ENCODE measurements at places on chromosomes 2 and 18.

DNA sequence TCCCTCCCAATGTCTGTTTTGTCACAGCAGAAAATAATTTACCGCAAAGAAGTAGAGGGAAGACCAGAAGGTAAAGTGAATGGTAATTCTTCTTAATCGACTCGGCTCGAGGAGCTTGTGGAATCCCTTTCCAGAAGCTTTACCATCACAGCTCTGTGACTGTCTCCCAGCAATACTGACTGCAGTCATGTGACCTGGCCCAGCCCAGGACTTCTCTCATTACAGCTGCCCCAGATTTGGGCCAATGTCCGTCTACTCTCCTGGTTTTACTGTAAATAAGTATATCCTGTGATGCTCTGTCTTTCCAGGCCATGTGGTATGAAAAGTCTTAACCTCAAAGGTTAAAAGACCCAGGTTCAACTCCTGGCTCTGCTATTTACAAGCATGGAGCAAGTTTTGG is 18.9 kb upstream of the ELOA2 start:
- DNase-seq = no peak

DNA sequence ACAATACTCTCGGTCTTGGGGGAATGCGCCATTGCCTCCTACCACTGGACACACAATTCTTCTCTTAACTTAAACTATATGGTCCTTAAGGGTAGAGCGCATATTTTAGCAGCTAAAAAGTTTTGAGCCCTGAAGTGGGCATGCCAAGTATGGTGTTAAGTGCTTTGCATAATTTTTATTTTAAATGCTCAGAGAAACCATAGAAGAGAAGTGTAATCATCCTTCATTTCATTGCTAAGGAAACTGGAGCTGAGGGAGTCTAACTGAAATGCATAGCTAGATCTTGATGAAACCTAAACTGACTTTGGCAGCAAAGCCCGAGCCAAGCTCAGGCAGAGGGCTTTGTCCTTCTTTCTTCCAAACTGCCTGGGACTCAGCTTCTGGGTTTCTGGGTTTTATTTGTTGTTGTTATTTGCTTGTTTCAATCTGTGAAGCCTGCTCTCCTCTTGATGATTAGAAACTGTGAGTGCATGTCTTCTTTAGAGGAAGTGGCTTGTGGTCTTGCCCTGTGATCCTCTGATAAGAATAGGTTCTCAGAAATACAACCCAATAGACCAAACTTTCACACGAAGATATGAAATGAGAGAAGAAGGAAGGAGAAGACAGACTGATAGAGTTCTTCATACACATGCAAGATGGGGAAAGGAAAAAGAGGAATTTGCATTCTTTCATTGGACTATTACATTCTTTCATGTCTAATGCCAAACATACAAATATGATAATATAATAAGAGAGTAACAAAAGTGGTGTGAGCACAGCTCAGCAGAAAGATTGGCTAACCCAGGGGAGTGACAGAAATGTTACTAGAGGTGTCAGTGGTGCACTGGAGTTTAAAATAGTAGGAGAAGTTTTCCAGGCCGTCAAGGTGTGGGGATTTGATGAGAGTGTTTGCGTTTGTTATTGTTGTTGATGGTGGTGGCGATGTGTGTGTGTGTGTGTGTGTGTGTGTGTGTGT is 7.5 kb upstream of the RNF144A start:
- DNase-seq = no peak

DNA sequence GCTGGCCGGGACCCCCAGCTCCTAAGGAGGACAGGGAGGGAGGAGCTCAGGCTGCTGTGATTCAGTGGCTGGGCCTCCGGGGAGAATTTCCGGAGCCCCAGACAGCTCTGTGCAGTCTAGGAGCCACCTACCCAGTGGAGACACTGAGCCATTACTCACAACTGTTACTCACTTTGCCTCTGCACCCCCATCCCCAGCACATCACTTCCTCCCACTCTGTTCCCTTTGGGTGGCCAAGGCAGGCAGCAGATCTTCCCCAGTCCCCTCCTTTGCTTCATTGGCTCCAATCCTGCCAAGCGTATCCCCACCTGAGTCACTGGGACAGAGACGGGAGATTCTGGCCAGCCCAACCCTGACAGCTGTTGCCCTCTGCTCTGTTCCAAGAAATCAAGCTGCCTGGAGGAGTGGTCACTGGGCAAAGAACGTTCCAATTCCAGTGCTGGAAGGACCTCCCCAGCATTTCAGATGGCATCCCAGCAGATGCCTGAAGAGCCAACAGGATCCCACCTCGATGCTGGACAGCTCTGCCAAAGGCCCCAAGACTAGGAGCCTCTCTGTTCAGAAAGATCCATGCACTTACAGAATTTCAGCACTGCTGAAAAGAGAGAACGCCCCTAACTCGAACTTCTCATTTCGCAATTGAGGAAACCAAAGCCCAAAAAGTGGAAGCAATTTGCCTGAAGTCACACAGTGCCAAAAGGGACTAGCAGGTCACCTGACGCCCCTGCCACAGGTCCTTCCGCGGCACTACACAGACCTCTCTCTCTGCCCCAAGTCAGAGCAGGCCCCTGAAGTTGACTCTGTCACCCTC is 68.3 kb downstream of the TNS1 start:
- no peak for DNase-seq

- no peak for DNase-seq
Observed at GRCh38 chr2:230178546-230179485, 41.0 kb downstream of the SP110 start.

GRCh38 chr2:60529785-60530627 is 23.4 kb downstream of the BCL11A start:
- DNase-seq = no peak

DNA sequence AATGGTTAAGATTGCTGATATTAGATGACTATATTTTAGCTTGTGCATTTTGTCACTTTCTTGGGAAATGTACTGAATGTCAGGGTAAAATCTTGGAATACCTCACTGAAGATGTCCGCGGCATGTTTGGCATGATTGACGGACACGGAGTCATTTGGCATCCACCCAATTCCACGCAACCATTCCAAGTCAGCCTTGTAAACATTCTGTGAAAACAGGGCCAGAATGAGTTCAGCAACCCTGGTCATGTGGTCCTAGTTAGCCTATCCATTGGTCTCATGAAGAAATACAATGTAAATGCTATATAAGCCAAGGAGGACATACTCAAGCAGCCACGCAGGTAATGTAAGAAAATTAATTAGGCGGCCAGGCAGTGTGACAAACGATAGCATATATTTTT is 159.5 kb downstream of the RIF1 start:
- no peak for DNase-seq

DNA sequence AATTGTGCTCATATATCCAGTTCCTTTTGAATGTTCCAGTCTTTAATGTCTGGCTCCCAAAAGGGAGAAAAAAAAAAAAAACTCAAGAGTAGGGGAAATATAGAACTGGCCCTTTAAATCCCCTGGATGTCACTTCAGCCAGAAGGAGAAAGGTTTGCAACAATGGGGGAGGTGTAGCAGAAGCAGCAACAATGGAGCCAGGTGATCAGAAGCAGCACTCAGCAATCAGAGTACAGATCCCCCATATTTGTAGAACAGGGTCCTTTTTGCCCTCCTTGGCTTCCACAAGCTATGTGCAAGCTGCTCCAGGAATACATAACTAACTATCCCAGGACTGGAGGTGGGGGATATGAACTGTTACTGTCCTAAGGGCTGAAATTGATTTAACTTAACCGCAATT is 25.8 kb upstream of the ZNF397 start:
- DNase-seq = no peak

DNA sequence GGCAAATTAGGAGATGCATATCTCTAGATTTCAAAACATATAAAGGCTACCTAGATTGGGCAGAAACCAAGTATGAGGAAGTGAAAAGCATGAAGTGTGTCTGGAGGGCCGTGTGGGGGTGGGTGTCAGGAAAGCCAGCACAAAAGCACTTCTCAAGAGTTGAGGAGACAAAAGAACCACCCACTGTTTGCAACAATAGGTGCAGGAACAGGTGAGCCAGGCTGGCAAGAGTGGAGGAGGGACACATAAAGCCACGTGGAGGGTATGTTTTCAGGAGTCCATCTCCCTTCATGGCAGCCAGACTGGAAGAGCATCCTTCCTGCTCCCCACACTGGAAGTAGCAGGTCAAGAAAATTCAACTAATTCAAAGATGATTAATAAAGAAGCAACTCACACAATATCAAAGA is 96.4 kb downstream of the CERS6 start:
- DNase-seq = no peak

GRCh38 chr18:3329872-3330271 is 67.9 kb downstream of the MYL12B start:
- no peak for DNase-seq

- no peak for DNase-seq
Observed at GRCh38 chr2:37619959-37620300, 51.5 kb downstream of the CDC42EP3 start.

DNA sequence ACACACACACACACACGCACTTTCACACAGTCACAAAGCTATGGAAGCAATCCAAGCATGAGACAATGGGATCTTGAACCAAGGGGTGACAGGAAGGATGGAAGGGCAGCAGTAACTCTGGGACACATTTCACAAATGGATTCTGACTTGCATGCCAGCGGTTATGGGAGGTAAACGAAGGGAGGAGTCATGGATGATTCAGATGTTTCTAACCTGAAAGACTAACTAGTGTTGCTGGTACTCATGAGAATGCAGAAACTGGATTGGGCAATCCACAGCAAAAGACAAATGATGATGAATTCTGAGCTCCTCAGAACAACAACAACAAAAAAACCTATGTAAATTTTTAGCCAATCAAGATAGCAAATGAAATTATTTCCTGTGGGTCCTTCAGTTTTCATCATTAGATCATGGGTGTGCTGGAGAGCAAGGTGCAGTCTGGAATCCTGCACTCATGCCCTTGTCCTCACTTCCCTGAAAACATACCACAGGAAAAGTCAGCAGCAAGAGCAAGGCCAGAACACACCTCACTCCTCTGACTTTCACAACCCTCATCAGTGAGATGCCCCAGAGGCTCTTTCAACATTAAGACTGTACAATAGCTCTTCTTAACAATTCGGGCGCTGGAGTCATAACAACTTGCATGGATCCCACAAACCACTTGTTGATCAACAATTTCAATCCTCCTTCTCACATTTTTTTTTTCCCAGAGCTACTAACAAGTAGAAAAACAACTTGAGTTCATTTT is 32.6 kb downstream of the ABCA12 start:
- no peak for DNase-seq

Data from stimulated activated CD8-positive, alpha-beta memory T cell treated with anti-CD3 and anti-CD28 coated beads, Interleukin-2, amount 100 ng/mL, for 1 hour (primary cell).